ENCODE measurements at places on chromosomes 16 and 17.

- DNase-seq = peak; percentile 89
Observed at GRCh38 chr17:1648963-1649843, 463 bp downstream of the RILP start.

DNA sequence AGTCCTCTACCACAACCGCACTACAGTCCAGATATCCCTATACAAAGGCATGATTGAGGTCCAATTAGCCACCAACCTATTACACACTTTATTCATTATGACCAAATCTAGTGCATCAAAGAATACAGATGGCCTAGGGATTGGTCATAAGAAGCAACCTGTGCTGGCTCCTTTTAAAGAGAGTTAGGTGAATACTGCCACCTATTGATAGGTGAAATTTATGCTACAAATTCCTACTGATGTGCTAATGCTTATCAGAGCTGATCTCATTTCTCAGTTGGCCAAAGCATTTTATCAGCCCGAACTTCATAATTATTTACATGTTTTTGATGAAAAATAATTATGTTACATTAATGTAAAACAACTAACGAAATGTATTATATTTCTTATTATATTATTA is 166.3 kb downstream of the ANKFN1 start:
- DNase-seq = no peak

DNA sequence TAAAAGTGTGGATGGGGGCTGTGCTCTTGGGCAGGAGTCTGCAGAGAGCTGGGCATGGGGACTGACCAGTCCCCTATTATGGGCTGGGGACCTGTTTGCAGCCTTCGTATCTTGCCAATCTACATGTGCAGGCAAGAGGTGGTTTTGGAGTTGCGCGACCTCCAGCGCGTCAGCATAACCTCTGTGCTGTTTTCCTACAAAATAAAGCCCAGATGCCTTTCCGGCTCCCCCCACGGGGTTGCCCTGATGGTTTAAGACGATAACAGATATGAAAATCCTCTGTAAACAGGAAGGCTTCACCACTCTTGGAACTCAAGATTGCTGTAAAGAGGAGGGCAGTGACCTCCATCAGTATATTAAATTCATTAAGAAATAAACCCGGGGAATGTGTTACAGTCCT is 16.5 kb upstream of the SPPL2C start:
- DNase-seq = no peak

- DNase-seq = no peak
Observed at GRCh38 chr16:86884390-86884650, 306.0 kb downstream of the FOXL1 start.

DNA sequence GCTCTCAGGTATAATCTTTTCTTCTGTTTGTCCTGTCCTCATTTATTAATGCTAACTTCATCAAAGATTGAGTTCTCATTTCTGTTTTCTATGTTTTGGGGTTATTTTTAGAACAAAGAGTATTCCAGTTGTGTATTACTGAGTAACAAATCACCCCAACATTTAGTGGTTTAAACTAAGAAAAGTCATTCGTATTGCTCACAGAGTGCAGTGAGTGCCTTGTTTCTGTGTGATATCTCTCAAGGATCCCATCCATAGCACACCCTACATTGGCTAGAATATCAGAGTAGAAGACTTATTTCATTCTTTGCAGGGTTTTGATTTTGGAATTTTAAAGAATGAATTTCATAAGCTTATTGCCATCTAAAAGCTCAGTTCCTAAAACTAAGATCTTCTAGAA is 72.1 kb downstream of the VMP1 start:
- DNase-seq = no peak

DNA sequence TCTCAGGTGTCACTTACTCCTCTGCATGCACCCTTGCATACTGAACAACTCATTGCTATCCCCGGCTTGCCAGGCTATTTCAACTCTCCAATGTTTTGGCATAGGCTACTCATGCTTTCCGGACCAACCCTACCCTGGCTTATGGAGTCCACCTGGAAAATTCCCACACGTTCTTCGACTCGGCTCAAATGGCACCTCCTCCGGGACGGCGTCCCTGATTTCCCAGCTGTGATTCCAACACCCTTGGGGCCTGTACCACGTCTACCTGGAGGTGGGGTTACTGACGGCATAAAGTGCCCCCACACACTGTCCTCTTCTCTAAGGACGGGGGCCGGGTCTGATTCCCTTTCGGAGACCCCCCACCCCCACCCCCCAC is 498 bp downstream of the SMYD4 start:
- no peak for DNase-seq

DNA sequence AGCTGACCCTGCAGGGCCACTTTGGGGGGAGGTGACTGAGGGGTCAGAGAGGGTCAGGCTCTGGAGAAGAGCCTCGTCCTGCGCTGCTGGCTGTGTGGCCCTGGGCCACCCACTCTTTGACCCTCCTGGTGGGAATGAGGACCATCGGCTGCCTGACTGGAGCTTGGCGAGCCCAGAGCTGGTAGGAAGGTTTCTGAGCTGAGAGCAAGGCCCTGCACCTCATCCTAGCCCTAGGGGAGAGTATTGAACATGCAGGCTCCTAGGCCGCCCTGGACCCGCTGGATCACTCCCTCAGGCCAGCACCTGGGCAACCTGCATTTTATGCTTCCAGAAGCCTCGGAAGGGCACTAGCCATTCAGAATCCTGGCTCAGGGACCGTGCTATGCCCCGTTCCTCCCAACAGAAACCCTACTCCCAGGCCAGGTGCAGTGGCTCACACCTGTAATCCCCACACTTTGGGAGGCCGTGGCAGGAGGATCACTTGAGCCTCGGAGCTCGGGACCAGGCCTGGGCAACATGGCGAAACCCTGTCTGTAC is 14.5 kb downstream of the MAP2K3 start:
- DNase-seq = no peak

- no peak for DNase-seq
Observed at GRCh38 chr17:79826204-79826680, 13.0 kb downstream of the CBX4 start.

Data from T-helper 2 cell (primary cell).